Activated CD4-positive, alpha-beta T cell treated with anti-CD3 and anti-CD28 coated beads, Interleukin-2, amount 10 ng/mL, durations not matched to agents 24 days and 14 days (primary cell): ENCODE measurements at places on chromosomes 6 and 20. TPM values are rescaled to one million over a fixed set of nuclear protein-coding genes. Genes with fewer than 3 reads are reported as not detected.

- peaks cover 5% of the 10 kb centered on the region for H3K36me3 ChIP-seq
- peaks cover 22% of the 10 kb centered on the region for H3K4me1 ChIP-seq
Observed at GRCh38 chr20:5835321-5835821, 85.2 kb downstream of the SHLD1 start.

DNA sequence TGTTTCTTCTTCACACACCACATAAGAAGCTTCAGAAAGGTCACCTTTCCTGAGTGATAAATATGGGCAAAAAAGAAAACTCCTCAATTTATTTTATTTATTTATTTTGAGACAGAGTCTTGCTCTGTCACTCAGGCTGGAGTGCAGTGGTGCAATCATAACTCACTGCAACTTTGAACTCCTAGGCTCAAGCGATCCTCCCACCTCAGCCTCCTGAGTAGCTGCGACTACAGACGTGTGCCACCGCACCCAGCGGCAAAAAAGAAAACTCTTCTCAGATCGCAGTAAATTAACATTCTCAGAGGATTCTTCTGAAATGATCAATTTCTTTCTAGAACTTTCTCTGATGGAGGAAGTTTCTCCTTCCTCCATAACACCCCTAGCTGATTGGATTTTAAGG, 111.2 kb downstream of the TRERF1 start:
- H3K36me3 ChIP-seq = peaks cover 42% of the 10 kb centered on the region
- peaks cover 75% of the 10 kb centered on the region for H3K4me1 ChIP-seq
- H3K4me3 ChIP-seq = no peak overlapping the region
- H3K27me3 ChIP-seq = no peaks in the 10 kb centered on the region
- peak overlapping the region; percentile 94 for H3K27ac ChIP-seq

- DNase-seq = no peak
- H3K4me1 ChIP-seq = peaks cover 23% of the 10 kb centered on the region
- H3K4me3 ChIP-seq = no peak overlapping the region
- peak overlapping the region; percentile 16 for H3K27ac ChIP-seq
- H3K27me3 ChIP-seq = peaks cover 4% of the 10 kb centered on the region
- peaks cover 2% of the 10 kb centered on the region for H3K36me3 ChIP-seq
Observed at GRCh38 chr6:105493736-105494135, 90.9 kb upstream of the PREP start.

- peak; percentile 86 for DNase-seq
- peaks cover 2% of the 10 kb centered on the region for H3K27me3 ChIP-seq
- H3K4me3 ChIP-seq = peak overlapping the region; percentile 91
- H3K36me3 ChIP-seq = no peaks in the 10 kb centered on the region
- peak overlapping the region; percentile 81 for H3K27ac ChIP-seq
- H3K4me1 ChIP-seq = peaks cover 47% of the 10 kb centered on the region
Observed at GRCh38 chr6:26311385-26312095, 53.5 kb upstream of the BTN3A2 start.

OXT gene
- 0.73 TPM in 1 of 2 replicates, not detected in the other for total RNA-seq

GRCh38 chr20:37342231-37343177, 3.4 kb upstream of the SRC start:
- peaks cover 15% of the 10 kb centered on the region for H3K4me1 ChIP-seq
- no peaks in the 10 kb centered on the region for H3K27me3 ChIP-seq
- no peak overlapping the region for H3K27ac ChIP-seq
- no peaks in the 10 kb centered on the region for H3K36me3 ChIP-seq

DNA sequence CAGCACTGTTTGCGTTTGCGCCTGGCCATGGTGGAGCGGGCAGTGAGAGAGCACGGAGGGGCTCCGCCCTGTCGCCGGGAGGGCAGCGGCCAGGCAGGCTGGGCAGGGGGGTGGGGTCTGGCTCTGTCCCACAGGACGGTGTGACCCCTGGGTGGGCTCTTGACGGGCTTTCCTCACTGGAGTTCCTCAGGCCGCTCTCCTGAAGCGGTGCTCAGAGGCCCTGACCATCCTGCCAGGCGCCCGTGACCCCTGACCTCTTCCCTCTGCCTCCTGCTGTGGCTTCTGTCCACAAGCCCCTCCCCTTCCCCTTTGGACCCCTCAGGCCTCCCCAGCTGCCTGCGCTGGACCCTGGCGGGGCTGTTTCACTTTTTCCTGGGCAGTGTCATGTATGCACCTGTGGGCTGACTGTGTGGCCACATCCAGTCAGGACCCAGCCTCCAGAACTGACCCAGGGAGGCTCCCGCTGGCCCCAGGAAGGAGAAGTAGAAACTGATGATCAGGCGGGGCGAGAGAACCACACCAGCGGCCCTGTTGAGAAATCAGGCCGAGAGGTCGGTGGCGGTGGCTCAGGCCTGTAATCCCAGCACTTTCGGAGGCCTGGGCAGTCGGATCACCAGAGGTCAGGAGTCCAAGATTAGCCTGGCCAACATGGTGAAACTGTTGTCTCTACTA, 1.2 kb downstream of the OGFR start:
- H3K36me3 ChIP-seq = peaks cover 35% of the 10 kb centered on the region
- peaks cover 18% of the 10 kb centered on the region for H3K4me1 ChIP-seq

- H3K27me3 ChIP-seq = no peaks in the 10 kb centered on the region
- peaks cover 38% of the 10 kb centered on the region for H3K36me3 ChIP-seq
- H3K4me3 ChIP-seq = peak overlapping the region; percentile 74
- peak; percentile 83 for DNase-seq
- peaks cover 60% of the 10 kb centered on the region for H3K4me1 ChIP-seq
Observed at GRCh38 chr20:46400828-46401477, 5.5 kb downstream of the ELMO2 start.

DNA sequence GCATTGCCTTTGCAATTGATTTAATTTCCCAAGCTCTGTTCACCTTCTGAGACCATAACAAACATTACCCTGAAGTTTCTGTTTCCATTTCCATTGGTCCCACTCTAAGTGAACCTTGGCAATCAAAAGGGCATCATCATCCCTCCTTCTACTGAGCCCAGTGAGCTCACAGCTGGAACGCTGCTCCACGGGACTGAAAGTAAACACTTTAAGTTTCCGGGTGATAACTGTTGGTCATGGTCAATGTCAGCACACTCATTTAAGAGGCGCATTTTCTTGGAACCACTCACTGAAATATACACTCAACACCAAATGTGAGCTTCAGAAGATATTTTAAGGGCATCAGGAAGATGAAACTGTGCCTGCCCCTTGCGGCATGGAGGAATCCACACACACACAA, 37.1 kb upstream of the RPS6KA2 start:
- peaks cover 2% of the 10 kb centered on the region for H3K27me3 ChIP-seq
- no peak for DNase-seq
- no peak overlapping the region for H3K4me3 ChIP-seq
- H3K4me1 ChIP-seq = peaks cover 2% of the 10 kb centered on the region
- H3K27ac ChIP-seq = no peak overlapping the region
- H3K36me3 ChIP-seq = no peaks in the 10 kb centered on the region

DNA sequence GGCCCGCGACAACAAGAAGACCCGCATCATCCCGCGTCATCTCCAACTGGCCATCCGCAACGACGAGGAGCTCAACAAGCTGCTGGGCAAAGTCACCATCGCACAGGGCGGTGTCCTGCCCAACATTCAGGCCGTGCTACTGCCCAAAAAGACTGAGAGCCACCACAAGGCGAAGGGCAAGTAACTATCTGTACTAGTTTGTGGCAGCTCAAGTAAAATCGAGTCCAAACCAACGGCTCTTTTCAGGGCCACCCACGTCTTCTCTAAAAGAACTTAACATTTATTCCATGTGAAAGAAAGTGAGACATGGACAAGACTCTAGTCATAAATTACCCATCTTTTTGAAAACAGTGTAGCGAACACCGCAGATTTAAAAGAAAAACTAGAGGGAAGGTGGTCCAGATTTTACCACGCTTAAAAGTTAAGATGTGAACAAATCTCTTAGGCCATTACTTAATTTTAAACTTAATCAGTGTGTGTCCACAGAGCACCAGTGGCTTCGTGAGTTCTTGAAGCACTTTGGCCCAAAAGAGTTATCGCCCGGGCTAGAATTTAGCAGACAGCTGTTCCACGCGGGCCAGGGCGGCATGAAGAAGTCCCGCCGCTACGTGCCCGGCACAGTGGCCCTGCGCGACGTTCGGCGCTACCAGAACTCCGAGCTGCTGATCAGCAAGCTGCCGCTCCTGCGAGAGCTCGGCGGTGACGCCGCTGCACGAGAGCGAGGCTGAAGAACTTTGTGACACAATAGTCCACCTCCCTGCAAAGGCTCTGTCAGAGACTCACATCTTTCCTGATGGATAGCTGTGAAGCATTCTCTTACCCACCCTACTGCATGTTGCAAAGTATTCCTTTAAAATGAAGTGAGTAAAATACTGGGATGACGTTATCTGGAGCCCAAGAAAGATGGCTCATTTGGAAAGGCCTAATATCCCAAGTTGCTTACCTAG, 113.9 kb upstream of the PRSS16 start:
- H3K27me3 ChIP-seq = no peaks in the 10 kb centered on the region
- H3K36me3 ChIP-seq = peaks cover 4% of the 10 kb centered on the region
- DNase-seq = peak; percentile 94
- peaks cover 40% of the 10 kb centered on the region for H3K4me1 ChIP-seq
- H3K4me3 ChIP-seq = no peak overlapping the region

MMP24OS gene
- 26.2 and 27.3 TPM in 2 replicates for total RNA-seq

GRCh38 chr6:98812220-98812619, 22.2 kb upstream of the POU3F2 start:
- H3K4me3 ChIP-seq = no peak overlapping the region
- peaks cover 8% of the 10 kb centered on the region for H3K27me3 ChIP-seq
- H3K36me3 ChIP-seq = no peaks in the 10 kb centered on the region
- no peak for DNase-seq
- no peaks in the 10 kb centered on the region for H3K4me1 ChIP-seq
- no peak overlapping the region for H3K27ac ChIP-seq

DNA sequence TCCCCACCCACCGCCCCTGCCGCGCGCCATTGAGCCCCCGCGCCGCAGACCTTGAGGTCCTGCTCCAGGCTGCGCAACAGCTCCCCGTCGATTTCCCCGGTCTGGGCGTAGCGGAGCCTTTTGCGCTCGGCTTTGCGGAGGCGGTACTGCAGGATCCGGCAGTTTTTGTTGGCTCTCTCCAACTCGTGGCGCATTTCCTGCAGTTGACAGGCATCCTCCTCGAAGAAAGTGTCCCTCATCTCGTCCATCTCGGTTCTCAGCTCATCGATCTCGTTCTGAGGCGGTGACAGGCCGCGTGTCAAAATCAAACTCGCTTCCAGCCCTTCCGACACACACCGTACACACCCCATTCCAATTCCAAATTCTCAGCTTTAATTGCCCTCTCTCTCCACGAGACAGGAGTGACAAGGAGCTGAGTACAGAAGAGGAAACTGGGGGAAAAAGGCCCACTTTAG, 4.3 kb downstream of the MTCL3 start:
- H3K27me3 ChIP-seq = peaks cover 15% of the 10 kb centered on the region
- peaks cover 25% of the 10 kb centered on the region for H3K36me3 ChIP-seq
- H3K4me3 ChIP-seq = peak overlapping the region; percentile 85
- peaks cover 34% of the 10 kb centered on the region for H3K4me1 ChIP-seq

TGM3 gene
- total RNA-seq = not detected in 2 replicates

- no peak overlapping the region for H3K27ac ChIP-seq
- H3K4me1 ChIP-seq = peaks cover 41% of the 10 kb centered on the region
- H3K27me3 ChIP-seq = peaks cover 3% of the 10 kb centered on the region
- peaks cover 20% of the 10 kb centered on the region for H3K36me3 ChIP-seq
Observed at GRCh38 chr6:44225579-44226325, 2.4 kb downstream of the SLC29A1 start.

OPRM1 gene
- total RNA-seq = not detected in 2 replicates

TSPO2 gene
- total RNA-seq = not detected in 2 replicates

GRIK2 gene
- total RNA-seq = not detected in 2 replicates

DNA sequence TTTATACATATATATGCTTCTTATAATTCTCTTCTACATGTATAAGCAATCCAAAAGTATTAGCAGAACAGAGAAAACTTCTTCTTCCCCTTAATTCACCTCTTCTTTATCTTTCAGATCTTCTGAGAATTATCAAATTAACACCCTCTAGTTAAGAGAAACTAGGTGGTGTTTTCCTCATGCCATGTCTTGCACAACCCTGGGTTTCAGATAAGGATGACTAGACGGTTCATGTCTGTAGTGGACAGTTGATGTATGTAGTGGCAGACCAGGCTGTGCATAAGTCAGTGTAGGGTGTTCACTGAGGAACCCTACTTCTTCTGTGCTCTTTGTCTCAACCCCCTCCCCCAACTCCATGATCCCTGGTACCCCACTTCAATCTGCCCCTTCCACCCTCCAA, 187.3 kb downstream of the SAMD5 start:
- no peak for DNase-seq
- H3K27me3 ChIP-seq = no peaks in the 10 kb centered on the region
- no peaks in the 10 kb centered on the region for H3K4me1 ChIP-seq
- H3K27ac ChIP-seq = no peak overlapping the region
- H3K4me3 ChIP-seq = no peak overlapping the region

DNA sequence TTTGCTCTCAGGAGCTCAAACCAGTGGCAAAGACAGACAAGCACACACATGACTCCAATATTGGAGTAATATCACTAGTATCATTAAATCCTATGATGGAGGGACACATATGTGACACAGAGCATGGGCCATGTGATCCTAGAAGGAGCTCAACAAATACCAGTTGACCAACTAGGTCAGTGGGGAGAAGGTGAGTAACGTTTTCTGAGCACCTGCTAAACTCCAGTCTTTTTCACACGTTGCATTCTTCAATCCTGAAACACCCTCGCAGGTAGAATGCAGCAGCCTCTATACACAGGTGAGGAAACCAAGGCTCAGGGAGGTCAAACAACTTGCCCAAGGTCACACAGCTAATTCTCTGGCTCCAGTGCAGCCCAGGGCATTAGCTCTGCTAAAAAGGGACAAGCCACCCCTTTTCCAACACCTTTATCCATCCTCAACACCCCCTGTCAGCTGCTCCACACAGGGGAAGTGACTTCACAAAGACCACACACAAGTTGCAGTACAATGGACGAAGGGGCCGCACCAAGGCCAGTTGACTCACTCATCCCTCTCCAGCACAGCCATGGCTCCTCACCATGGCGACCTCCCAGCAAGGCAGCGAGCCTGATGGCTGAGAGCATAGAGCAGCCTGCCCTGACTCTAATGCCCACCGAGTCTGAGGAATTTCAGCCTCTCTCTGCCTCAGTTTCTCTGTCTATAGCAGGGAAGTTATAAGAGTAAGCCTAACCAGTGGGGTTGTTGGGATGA, 4.4 kb downstream of the CAPN11 start:
- H3K4me3 ChIP-seq = no peak overlapping the region
- DNase-seq = no peak
- peaks cover 10% of the 10 kb centered on the region for H3K4me1 ChIP-seq
- H3K36me3 ChIP-seq = no peaks in the 10 kb centered on the region
- peaks cover 15% of the 10 kb centered on the region for H3K27me3 ChIP-seq

DNA sequence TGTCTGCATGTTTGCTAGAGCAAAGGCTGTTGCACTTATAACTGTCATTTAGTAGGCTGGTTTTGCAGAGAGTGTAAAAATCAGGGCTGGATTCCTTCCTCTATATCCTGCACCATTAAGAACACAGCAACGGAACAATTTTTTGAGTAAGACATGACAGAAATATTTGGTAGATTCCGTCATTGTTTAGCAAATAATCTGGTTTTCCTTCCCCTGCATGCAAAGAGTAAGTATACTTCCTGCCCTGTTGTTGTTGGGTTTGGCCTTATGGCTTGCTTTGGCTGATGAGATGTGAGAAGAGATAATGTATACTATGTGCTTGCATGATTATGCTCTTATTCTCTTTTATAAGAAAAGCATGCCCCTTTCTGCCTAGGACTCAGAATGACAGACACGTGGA, 23.8 kb downstream of the MANEA start:
- H3K4me1 ChIP-seq = peaks cover 8% of the 10 kb centered on the region
- no peak for DNase-seq
- no peaks in the 10 kb centered on the region for H3K27me3 ChIP-seq
- peaks cover 12% of the 10 kb centered on the region for H3K36me3 ChIP-seq

KIF25 gene
- not detected in 2 replicates for total RNA-seq

- peaks cover 47% of the 10 kb centered on the region for H3K36me3 ChIP-seq
- no peaks in the 10 kb centered on the region for H3K27me3 ChIP-seq
- H3K4me1 ChIP-seq = peaks cover 24% of the 10 kb centered on the region
- H3K27ac ChIP-seq = peak overlapping the region; percentile 79
- DNase-seq = peak; percentile 85
Observed at GRCh38 chr6:13302751-13303667, 25.3 kb downstream of the TBC1D7 start.

GRCh38 chr6:63352544-63353285, 32.9 kb upstream of the LGSN start:
- H3K4me3 ChIP-seq = peak overlapping the region; percentile 47
- H3K36me3 ChIP-seq = no peaks in the 10 kb centered on the region
- peaks cover 3% of the 10 kb centered on the region for H3K27me3 ChIP-seq
- peak overlapping the region; percentile 26 for H3K27ac ChIP-seq
